ENCODE measurements at places on chromosomes 4 and X.

DNA sequence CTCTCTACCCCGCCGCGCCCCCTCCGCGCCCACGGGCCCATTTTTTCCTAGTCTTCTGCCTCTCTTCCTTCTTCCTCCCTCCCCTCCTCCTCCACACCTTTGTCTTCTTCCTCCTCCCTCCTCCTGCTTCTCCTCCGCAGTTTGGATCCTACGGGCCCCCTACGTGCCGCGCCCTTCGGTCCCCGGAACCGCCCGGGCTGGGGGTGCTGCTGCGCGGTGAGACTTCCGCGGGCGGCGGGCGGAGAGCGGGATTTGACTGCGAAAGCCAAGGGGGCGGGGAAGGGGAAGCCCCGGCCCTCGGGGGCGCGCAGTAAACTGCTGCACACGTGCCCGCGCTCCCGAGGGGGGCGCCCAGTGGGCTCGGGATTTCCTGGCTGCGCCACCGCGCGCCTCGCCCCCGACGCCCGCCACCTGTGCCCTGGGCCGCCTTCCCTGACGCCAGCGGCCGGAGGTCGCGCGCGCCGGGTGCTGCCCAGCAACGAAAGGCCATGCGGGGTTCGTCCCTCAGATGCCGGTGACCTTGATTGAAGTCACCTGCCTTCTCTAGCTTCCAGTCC lies 3.3 kb upstream of the NKX3-2 start:
- no peak for DNase-seq

- DNase-seq, result no peak
Observed at GRCh38 chr4:34767407-34767806, 1476.9 kb downstream of the ARAP2 start.

DNA sequence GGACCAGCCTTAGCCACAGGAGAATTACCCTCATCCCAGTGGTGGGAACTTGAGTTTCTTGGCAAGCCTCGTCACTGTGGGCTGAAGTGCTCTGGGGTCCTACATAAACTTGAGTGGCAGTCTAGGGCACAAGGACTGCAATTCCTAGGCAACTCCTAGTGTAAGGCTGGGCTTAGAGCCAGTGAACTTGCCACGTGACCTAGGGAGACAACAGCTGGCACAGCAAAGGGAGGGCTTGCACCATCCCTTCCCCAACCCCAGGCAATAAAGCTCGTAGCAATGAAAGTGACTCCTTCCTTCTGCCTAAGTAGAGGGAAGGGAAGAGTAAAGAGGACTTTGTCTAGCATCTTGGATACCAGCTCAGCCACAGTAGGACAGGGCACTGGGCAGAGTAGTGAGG lies 81.8 kb downstream of the TEX11 start:
- no peak for DNase-seq

DNA sequence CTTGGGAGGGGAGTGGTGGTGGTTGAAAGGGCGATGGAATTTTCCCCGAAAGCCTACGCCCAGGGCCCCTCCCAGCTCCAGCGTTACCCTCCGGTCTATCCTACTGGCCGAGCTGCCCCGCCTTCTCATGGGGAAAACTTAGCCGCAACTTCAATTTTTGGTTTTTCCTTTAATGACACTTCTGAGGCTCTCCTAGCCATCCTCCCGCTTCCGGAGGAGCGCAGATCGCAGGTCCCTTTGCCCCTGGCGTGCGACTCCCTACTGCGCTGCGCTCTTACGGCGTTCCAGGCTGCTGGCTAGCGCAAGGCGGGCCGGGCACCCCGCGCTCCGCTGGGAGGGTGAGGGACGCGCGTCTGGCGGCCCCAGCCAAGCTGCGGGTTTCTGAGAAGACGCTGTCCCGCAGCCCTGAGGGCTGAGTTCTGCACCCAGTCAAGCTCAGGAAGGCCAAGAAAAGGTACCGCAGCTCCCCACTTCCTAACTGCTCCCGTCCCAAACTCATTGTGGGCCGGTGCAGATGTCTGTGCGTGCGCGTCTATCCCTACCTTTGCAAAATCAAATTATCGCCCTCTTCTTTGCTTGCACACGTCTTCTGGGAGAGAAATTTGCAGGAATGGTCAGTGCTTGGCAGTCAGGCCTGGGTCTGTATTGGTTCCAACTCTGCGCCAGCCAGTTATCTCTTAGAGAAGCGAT lies 533 bp downstream of the IL15 start:
- no peak for DNase-seq

DNA sequence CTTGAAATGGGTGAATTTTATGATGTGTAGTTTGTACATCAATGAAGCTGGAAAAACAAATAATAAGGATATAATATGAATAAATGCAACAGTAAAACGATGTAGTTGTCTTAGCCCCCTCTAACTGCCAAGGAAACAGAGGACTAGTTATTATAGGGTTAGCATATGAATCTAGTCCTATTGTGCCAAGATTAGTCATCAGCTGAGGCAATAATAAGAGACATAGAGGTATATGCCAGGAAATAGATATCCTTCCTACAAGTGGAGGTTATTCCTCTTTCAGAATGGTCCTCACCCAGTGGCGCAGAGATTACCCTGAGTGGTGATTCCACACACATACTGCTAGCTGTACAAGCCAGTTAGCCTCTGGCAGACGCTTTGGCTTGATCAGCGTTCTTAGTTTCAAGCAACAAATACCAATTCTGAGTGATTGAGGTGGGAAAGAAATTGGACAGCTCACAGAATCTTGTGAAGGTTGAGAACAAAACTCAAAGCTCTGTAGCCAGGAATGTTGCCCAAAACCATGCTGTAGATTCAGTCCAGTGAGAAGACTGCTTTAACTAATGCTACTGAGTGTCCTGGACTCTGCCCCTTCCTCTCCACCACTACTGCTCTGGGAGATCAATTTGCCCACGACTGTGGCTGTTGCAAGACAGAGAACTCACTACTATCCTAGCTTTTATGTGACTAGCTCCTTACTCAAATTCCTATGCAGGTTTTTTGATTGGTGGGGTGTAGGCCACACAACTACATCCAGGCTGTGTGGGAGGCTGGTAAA lies 27.0 kb upstream of the ZNF280C start:
- no peak for DNase-seq

- no peak for DNase-seq
Observed at GRCh38 chr4:147942729-147943128, 210.8 kb downstream of the ARHGAP10 start.

GRCh38 chr4:20203508-20203907 lies 48.2 kb upstream of the SLIT2 start:
- DNase-seq, result no peak

DNA sequence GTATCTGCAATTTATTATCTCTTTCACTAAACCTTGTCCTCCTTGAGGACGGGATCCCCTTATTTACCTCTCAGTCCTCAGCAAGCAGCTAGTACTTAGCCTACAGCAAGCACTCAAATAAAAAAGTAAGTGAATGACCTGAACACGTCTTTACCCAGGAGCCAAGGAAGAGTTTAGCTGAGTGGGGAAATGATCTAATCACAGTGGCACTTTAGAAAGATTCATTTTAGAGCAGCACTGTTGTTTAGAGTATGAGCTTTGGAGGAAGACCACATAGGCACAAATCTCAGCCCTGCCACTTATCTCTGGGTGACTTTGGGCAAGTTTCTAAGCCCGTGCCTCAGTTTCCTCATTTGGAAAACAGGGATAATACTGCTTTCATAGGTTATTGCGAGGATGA lies 2.7 kb downstream of the FAM120C start:
- DNase-seq, result no peak

GRCh38 chr4:72205831-72206230 lies 174.0 kb downstream of the NPFFR2 start:
- no peak for DNase-seq

DNA sequence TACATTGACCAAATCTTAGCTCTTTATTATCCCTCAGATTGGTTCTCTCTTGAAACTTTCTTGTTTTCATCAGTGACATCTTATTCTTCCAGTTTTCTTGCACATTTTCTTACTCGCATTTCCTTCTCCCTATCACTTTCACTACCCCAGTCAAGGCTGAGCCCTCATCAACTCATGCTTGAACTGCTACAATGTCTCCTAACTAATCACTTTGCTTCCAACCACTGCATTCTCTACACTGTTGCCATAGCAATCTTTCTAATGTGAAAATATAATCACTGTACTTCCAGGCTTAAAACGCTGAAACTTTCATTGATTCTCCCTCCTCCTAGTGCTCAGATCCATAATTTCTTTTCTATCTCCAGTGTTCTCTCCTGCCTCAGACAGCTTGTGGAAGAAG lies 22.2 kb upstream of the LPAR4 start:
- no peak for DNase-seq

DNA sequence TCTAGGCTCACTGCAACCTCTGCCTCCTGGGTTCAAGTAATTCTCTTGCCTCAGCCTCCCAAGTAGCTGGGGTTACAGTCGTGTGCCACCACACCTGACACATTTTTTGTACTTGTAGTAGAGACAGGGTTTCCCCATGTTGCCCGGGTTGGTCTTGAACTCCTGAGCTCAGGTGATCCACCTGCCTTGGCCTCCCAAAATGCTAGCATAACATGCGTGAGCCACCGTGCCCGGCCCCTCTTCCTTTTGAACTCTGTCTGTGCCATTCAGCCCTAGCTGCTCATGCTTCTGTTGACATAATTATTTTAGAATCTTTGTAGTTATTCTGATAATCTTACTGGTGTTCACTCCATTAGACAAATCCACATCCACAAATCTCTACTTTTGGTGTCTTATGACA lies 1231.3 kb upstream of the ADGRL3 start:
- DNase-seq, result no peak

DNA sequence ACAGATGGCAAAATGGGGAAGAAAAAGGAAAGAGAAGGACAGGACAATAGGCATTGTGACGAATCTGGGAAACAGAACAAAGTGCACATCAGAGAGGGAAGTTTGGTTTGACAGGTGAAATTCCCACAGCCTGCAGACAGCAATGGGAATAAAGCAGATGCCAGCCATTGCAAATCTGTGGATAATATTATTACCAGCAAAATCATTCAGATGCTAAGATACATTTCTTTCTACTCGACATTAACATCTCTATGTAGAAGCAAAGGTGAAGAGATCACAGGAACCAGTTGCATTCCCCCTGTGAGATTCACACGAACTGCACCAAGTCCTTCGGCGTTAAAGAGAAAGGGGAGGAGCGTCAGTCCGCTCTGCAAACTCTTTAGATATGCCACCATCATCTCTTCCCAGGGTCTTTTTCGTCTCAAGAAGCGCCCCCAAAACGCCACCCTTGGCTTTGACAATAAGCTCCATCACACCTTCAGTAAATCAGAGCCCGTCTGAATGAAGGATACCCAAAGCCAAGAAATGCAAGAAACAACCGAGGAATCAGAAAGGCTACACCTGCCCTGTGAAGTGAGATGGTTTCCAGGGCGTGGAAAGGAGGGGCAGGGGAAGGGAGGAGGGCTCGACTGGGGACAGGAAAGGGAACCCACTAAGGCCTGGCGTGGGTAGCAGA lies 1.9 kb downstream of the NEUROG2 start:
- DNase-seq, result no peak

GRCh38 chr4:100870940-100871772 lies 353.3 kb upstream of the EMCN start:
- no peak for DNase-seq

DNA sequence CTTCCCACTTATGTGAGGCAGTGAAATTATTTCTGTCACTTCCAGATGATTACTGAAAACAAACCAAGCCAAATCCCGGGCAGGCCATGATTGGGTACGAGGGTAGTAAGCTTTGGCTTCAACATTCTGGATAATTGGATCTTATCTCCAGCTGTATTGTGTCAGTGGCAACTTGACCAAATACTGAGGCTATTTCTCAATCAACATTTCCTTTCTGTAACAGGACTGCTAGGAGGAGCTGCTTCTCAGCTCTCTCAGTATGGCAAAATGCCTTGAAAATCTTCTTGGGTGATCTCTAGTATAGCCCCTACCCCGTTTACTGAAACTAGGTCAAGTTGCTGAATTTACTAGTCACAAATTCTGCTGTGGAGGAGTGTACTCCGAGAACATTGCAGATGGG lies 169.3 kb upstream of the FRMPD4 start:
- DNase-seq, result no peak

- no peak for DNase-seq
Observed at GRCh38 chrX:119880552-119881437, 9.2 kb downstream of the NDUFA1 start.

- no peak for DNase-seq
Observed at GRCh38 chr4:7818399-7818911, 121.2 kb downstream of the AFAP1 start.

GRCh38 chrX:87702795-87703194 lies 185.2 kb downstream of the KLHL4 start:
- DNase-seq, result no peak

GRCh38 chrX:40277672-40278071 lies 179.9 kb upstream of the BCOR start:
- no peak for DNase-seq

DNA sequence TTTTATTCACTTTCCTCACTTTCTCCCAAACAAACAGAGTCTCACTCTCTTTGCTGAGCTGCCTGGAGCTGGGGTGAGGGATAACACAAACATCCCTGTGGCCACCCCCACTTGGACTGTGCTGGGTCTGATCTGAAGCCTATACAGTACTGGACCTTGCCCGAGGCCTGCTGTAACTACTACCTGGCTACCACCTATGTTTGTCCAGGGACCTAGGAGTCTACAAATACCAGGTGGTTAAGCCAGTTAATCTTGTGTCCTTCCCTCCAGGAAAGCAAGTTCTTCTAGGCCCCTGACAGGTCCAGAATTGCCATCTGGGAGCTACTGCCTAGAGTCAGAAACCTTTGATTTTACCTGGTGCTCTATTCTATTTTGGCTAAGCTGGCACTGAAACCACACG lies 87.3 kb downstream of the RTL3 start:
- DNase-seq, result no peak

GRCh38 chrX:40755291-40756249 lies 20.2 kb upstream of the MED14 start:
- DNase-seq, result no peak

DNA sequence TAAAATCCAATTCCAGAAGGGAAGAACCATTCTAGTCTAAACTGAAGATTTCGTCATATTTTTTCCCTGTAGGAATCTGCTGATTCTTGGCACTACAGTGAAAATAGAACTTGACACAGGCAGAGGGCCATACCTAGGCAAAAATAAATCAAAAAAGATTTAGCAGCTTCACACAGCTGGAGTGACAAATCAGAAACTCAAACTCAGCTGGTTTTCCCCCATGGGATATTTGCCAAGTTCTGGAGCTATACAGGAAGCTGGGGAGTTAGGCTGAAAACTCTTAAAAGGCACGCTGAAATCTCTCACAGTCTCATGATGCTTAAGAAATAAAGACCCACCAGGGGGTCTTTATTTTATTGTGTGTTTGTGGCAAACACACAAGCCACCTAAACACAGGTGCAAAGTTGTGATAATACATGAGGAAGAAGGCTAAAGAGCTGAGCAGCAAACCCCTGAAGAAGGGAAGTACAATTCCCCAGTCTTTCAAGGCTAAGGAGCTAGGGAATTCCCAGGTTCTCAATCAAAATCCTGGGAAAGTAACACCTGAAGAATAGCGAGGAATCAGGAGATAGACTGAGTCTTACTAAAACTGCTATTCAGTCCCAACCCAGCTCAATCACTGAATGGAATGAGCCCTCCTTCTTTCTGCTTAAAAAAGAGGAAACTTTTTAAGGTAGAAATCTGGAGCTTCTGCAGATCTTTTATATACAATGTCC lies 32.1 kb upstream of the BEND2 start:
- no peak for DNase-seq
